ENCODE measurements at places on chromosomes 11 and 22. TPM values are rescaled to one million over a fixed set of nuclear protein-coding genes. Genes with fewer than 3 reads are reported as not detected.

The OR4C46 gene
- not detected for total RNA-seq

The CDKN1C gene
- 36.7 TPM for total RNA-seq

The EHF gene
- 0.41 TPM for total RNA-seq

The ESAM gene
- 3.7 TPM for total RNA-seq

The ATL3 gene
- 21.6 TPM for total RNA-seq

The GGTLC3 gene
- total RNA-seq, result not detected

GRCh38 chr22:24049978-24050377, 38.9 kb downstream of the CABIN1 start:
- no peak for DNase-seq

DNA sequence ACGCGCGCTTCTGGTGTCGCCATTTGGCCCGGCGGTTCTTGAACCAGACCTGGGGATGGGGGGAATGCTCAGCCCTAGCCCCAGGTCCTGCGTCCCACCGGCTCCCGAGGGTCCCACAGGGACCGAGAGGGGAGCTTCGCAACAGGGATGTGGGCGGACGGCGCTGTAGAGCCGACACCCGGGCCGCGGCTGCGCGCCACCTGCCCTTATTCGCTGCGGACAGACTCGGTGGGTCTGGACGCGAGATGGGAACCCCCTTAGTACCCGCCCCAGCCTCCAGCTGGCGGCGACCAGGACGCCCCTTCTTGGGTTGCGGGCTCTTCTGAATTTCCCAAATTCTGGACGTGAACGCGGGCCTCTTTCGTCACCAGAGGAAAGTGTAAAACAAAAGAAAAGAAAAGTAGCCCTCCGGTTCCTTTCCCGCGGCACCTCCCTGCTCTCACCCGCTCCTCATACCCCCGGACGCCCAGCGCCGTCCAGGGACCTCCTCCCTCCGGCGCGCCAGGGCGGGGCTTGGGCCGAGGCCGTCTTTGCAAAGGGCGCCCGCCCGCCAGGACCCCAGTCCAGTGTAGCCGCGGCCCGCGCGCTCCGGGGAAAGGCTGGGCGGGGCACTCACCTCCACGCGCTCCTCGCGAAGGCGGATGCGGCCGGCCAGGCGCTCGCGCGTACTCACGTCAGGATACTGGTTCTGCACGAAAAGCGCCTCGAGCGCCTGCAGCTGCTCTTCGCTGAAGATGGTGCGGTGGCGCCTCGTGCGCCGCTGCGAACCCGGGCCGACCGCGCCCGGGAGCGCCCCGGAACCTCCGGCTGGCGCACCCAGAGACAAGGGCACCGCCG, 827 bp downstream of the GSC2 start:
- DNase-seq, result no peak

DNA sequence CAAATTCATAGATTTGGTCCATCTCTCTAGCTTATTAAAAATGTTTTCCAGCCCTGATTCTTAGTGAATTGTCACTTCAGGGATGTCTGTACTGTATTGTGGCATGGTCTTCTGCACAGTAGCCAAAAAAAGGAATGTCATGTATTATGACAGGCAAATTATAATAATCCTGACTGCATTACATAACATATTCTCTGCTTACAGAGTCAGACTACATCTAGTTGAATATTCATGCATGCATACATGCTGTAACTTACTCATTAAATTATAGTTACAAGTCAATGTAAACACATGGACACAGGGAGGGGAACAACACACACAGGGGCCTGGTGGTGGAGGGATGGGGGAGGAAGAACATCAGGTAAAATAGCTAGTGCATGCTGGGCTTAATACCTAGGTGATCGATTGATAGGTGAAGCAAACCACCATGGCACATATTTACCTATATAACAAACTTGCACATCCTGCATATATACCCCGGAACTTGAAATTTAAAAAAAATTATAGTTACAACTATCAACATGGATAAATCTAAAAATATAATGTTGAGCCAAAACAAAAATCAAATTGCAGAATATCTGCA, 31.5 kb upstream of the SMCO4 start:
- DNase-seq, result no peak

- DNase-seq, result peak; percentile 70
Observed at GRCh38 chr11:125451400-125452124, 44.5 kb downstream of the FEZ1 start.

- DNase-seq, result no peak
Observed at GRCh38 chr11:130813196-130813595, 103.1 kb downstream of the SNX19 start.

All from frontal cortex (tissue), 4 donors.